ENCODE measurements at places on chromosomes 7 and 10. TPM values are rescaled to one million over a fixed set of nuclear protein-coding genes. Genes with fewer than 3 reads are reported as not detected.

IL2RA gene
- 59.2 TPM for total RNA-seq

- no peak for DNase-seq
Observed at GRCh38 chr10:79446758-79447084, 1.3 kb upstream of the ZCCHC24 start.

- no peak for DNase-seq
Observed at GRCh38 chr10:5064656-5065055, 29.6 kb upstream of the AKR1C3 start.

GRCh38 chr7:150784120-150784736 is 15.9 kb downstream of the TMEM176B start:
- DNase-seq = no peak

GRCh38 chr7:20185988-20186387 is 31.2 kb downstream of the MACC1 start:
- no peak for DNase-seq

GRCh38 chr7:101942603-101943210 is 125.3 kb downstream of the CUX1 start:
- no peak for DNase-seq

- DNase-seq = no peak
Observed at GRCh38 chr7:11716185-11716584, 115.8 kb downstream of the THSD7A start.

DNA sequence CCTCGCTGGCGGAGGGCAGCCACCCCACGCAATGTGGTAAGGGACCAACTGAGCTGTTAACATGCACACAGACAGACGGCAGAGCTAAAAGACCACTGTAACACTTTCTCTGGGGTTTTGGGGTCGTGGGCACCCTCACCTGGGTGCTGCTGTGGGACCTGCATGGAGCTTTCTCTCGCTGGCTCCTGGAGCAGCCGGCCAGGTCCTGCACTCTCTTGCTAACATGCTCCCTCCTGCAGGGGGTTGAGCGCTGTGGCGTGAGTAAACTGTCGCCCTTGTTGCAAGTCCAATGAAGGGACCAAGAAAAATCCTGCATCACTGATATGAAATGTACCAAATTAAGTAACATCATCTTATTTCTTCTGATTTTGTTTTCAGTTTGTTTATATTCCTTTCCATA is 92.0 kb downstream of the ADK start:
- no peak for DNase-seq

- no peak for DNase-seq
Observed at GRCh38 chr7:2123360-2123759, 109.4 kb downstream of the MAD1L1 start.

DNA sequence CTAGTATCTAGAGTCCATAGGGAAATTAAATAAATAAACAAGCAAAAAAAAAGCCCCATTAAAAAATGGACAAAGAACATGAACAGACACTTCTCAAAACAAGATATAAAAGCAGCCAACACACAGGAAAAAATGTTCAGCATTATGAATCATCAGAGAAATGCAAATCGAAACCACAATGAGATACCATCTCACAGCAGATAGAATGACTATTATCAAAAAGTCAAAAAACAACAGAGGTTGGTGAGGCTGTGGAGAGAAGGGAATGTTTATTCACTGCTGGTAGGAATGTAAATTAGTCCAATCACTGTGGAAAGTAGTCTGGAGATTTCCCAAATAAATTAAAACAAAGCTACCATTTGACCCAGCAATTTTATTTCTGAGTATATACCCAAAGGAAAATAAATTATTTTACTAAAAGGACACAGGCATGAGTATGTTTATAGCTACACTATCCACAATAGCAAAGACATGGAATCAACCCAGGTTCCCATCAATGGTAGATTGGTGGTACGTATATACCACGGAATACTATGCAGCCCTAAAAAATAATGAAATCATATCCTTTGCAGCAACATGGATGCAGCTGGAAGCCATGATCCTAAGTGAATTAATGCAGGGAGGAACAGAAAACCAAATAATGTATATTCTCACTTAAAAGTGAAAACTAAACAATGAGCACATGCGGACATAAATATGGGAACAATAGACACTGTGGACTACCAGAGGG is 366.5 kb upstream of the SEMA3C start:
- DNase-seq = no peak

DNA sequence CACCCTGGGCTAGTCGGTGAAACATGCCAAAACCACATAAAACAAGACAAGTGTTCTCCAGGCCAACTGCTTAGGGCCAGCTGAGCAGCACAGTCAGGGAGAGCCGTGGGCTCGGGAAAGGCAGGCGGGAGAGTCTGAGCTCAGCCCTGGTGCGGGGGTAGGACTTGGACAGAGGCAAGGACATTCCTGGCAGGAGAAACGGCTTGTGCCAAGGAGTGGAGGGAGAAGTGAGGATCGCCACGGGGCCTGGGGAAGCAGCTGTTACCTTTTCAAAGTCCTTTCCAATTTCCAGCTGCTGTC is 4.2 kb downstream of the ELN start:
- DNase-seq = no peak

- DNase-seq = no peak
Observed at GRCh38 chr7:30797176-30798040, 26.2 kb downstream of the MINDY4 start.

Data from T-helper 17 cell (primary cell).